KG1 (cell line): ENCODE measurements at places on chromosomes 7 and 10.

GRCh38 chr7:85322252-85322651, 135.4 kb upstream of the SEMA3D start:
- DNase-seq = no peak

DNA sequence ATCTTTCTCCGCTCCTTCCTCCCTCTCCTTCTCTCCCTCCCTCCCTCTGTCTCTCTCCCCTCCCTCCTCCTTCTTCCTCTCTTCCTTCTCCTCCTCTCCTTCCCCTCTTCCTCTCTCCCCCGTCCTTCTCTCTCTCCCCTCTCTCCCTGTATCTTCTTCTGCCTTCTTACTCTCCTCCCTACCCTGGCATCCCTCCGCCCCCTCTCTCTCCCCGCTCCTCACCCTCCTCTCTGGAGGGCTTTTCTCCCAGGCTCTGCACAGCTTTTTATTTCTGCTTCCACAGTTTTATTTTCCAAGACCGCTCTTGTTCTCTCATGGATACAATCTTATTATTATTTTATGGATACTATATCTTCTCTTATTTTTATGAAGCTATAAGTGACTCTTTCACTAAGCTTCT, 32.6 kb downstream of the AP5Z1 start:
- no peak for DNase-seq

DNA sequence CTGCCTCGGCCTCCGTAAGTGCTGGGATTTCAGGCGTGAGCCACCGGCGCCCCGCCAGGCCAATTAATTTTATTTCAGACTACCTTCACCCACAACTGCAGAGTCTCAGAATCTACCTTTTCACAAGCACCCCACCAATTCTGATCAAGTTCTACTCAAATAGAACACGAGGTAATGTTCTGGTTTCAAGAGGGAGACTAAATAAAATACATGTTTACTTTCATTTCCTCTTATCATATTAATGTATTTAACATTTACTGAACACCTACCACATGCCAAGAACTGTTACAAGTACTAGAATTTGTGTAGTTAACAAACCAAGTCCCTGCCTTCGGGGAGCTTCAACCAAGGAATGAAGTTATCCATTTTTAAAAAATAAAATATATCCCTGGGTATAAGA, 25.5 kb upstream of the RGS10 start:
- no peak for DNase-seq

- no peak for DNase-seq
Measured at GRCh38 chr7:134187893-134188292, 60.8 kb downstream of the LRGUK start.

GRCh38 chr10:12922117-12922900, 79.2 kb downstream of the CCDC3 start:
- no peak for DNase-seq

- DNase-seq = no peak
Measured at GRCh38 chr7:113804475-113805095, 114.2 kb downstream of the PPP1R3A start.

GRCh38 chr10:44898665-44899064, 12.5 kb upstream of the TMEM72 start:
- no peak for DNase-seq

- DNase-seq = no peak
Measured at GRCh38 chr7:102891693-102892261, 21.0 kb upstream of the LRRC17 start.

- DNase-seq = no peak
Measured at GRCh38 chr7:2628130-2628482, 3.7 kb upstream of the TTYH3 start.

- no peak for DNase-seq
Measured at GRCh38 chr7:24127930-24128329, 156.1 kb upstream of the NPY start.

- DNase-seq = no peak
Measured at GRCh38 chr10:60429084-60429849, 39.6 kb upstream of the ANK3 start.

GRCh38 chr7:19754521-19755116, 18.8 kb downstream of the TMEM196 start:
- DNase-seq = peak; percentile 81

GRCh38 chr7:78279032-78279431, 480.5 kb downstream of the PHTF2 start:
- no peak for DNase-seq

DNA sequence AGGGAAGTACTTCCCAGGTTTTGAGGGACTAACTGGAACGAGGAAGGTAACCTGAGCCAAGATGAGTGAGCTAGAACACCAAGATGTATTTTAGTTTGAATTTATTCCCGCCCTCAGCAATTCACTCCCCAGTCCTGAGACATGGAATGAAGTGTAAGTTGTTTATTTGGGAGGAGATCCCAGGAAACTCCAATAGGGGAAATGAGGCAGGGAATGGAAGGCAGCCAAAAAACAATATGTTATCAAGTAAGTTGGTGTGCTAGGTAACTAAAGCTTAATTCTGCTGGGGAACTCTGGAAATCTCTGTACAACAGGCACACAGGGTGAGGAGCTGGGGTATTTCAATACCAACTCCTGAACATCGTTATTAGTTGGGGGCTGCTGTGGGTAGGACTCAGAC, 189.7 kb upstream of the HDAC9 start:
- DNase-seq = no peak

GRCh38 chr7:128135159-128135514, 103.9 kb upstream of the LRRC4 start:
- DNase-seq = no peak

DNA sequence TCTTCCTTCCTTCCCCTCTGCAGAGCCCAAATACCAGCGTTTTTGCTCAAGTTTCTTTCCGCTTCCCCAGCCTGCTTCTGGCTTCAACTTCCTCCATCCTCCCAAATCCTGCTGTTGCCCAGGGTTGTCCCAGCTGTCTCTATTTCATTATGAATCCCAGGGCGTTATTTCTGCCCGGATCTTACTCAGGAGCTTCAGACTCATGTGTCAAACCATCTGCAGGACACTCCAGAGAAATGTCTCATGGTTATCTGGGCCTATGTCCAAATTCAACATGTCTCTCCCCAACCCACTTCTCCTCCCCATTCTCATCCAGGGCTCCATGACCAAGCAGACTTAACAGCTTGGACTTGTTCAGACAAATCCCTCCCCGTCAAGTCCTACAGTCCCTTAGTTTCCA, 15.6 kb downstream of the ARHGAP22 start:
- DNase-seq = no peak

- DNase-seq = no peak
Measured at GRCh38 chr10:73182568-73182967, 14.6 kb downstream of the FAM149B1 start.

- DNase-seq = peak; percentile 17
Measured at GRCh38 chr10:31808258-31809218, 120.1 kb downstream of the ARHGAP12 start.

DNA sequence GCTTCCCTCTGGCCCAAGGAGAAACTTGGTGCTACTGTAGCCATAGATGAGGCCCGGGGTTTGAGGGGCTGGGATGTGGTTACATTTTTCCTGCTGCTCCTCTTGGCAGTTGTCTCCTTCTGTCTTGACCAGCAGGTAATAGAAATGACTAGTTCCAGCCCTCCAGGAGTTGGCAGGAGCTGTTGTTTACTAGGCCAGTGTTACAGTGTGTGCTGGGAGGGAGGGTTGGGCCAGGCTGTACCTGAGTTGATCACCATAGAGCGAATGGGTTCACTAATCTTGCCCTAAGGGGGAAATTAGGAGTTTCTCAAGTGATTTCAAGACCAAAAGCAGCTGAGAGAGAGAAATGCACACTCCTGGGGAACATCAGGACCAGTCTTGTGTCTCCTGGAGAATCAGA, 34.9 kb downstream of the PAX2 start:
- no peak for DNase-seq

DNA sequence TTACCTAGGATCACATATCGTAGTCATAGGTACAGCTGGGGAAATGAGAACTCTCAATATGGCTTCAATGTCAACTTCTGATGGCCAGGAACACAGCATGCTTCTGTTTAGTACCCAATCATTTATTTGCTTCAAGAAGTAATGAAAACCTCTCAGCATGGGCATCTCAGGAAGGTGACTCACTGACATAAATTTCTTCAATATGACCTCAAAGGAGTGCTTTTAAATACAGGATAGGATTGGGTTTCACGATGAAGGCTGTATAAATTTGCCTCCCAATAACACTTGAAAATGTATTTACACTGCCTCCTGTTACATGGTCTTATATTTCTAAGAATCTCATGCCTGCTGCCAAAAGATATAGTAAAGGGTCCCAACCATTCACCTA, 15.1 kb downstream of the ITGA8 start:
- no peak for DNase-seq

DNA sequence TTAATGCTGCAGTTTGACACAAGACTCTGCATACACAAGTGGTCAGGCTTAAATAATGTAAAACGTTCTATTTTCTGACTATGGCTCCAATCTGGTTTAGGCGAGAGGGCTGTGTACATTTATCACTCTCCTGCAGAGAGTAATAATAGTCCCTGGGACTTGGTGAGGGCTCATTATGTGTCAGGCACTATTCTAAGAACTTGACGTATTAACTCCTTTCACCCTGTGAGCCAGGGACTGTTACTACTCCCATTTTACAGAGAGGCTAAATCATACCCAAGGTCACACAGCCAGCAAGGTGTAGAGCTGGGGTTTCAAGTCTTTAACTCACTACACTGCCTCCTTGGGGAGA, 187.2 kb upstream of the LYZL2 start:
- no peak for DNase-seq

DNA sequence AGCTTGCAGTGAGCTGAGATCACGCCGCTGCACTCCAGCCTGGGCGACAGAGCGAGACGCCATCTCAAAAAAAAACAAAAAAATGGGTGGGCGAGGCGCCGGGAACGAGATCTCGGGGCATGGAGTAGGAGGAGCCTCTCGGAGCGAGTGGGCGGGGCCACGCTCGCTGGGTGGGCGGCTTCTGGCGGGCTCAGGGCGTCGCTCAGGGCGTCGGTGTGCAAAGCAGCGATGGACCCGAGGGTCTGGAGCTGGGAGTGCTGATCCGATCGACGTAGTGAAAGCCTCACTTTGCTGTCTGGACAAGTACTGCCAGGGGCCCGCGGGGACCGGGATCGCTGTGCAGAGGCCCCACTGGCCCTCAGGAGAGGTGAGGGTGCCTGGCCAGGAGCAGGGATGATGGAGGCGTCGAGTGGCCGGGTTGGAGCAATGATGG, 22.6 kb upstream of the AMZ1 start:
- no peak for DNase-seq

GRCh38 chr10:59991661-59992060, 85.3 kb upstream of the CCDC6 start:
- peak; percentile 32 for DNase-seq

GRCh38 chr7:29435167-29435566, 128.5 kb upstream of the PRR15 start:
- no peak for DNase-seq

- DNase-seq = no peak
Measured at GRCh38 chr10:126475074-126475691, 86.9 kb upstream of the ADAM12 start.

DNA sequence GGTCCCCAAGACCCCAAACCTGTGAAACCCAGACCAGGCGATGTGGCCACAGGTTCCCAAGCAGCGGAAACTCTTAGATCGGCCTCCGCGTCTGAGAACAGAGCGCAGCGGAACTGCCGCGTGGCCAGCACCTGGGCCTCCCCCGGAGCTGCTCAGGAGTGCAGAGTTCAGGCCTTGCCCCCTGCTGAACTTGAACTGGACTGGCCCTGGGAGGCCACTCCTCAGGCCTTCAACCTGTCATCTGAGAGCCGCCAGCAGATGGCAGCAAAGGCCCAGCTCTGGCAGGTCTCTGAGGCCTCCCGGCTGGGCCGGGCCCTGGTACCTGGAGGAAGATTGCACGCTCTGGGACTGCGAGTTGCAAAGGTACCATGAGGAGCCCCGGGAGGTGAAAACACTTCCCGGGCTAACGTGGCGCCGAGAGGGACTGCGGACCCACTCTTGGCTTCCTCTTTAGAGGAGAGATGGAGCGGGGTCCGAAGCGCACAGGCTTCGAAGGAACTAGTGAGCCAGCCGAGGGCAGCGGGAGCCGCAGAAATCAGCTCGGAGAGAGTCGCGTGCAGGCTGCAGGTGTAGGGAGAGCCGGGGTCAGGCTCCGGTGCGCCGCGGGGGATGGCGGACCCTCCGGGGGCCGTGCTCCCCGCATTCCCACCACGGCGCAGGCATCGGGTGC, 89.2 kb downstream of the PAXIP1 start:
- DNase-seq = peak; percentile 25

DNA sequence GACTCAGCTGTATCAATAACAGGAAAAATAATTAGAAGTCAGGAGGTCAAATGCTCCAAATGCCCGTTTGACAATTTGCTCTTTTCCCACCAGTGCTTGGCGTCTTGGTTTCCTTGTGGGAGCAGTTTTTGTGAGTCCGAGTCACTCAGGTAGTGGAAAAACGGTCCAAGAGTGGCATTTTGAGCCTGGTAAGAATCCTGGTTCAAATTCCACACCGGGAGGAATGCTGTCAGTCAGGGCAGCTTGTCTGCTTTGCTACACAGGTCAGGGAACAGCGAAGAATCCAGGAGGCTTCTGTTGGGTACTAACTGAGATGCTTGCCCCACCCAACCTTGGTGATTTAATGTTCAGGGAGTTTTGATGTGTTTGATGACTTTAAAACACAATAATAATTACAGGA, 209.5 kb downstream of the HERPUD2 start:
- no peak for DNase-seq

DNA sequence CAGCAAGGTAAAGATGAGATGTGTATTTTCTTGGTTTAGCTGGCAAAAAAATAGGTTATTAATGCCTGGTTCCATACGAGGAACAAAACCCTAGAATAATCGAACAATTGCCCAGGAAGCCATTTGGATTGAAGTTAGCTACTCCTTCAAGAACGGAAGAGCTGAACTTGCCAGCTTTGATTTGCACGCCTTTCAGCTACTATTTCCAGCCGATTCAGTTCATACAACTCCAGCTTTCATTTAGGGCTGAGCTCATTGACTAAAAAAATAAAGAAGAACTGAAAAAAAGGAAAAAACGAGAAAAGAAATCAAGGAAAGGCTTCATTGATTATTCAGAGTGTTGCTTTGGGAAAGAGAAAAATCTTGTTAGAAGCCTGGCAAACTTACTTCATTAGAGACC, 60.4 kb downstream of the PTN start:
- DNase-seq = no peak

DNA sequence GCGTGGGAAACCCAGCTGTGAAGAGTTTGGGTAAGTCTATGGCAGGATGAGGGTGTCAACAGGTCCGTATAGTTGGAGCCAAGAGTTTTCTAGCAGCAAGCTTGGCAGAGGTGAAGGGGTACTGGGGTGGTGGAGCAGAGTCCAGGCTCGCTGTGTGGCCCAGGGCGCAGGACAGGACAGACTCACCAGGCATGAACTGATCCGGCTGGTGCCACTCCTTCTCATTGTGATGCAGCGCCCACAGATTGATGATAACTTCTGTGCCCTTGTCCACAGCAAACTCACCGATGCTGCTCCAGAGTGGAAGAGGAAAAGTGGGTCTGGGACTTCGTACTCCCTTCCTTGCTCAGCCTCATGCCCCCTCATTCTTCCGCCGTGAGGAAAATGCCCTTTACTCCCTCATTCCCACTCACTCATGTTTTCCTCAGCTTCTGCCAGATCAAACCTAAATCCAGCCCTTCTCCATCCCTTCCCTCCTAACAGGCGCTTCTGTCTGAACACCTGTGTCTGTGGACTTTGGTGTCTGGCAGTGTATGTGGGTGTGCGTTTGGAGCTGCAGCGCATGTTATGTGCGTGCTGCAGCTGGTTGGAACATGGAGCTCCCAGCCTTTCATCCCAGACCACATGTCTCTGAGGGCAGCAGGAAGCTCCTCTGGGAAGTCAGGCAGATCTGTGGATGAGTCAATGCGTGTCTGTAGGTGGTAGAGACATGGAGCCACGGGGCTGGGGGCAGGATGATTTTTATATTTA, 5.7 kb downstream of the CYP17A1 start:
- no peak for DNase-seq
